ENCODE measurements at places on chromosomes 2 and 18. TPM values are rescaled to one million over a fixed set of nuclear protein-coding genes. Genes with fewer than 3 reads are reported as not detected.

The SPC25 gene
- 0.49 TPM for total RNA-seq

The HRH4 gene
- not detected for total RNA-seq

The ZNF514 gene
- 14.0 TPM for total RNA-seq

The CCDC150 gene
- total RNA-seq, result 4.5 TPM

The VWA3B gene
- total RNA-seq, result not detected

The COL4A4 gene
- under 0.01 TPM for total RNA-seq

The TMEM169 gene
- 1.8 TPM for total RNA-seq

The GKN1 gene
- not detected for total RNA-seq

The PJVK gene
- 1.7 TPM for total RNA-seq

The NMUR1 gene
- under 0.01 TPM for total RNA-seq

The ACTG2 gene
- 7.2 TPM for total RNA-seq

The FAM161A gene
- 1.6 TPM for total RNA-seq

The PCARE gene
- not detected for total RNA-seq

The IMP4 gene
- 67.7 TPM for total RNA-seq

The TSHZ1 gene
- 9.6 TPM for total RNA-seq

The SOX11 gene
- total RNA-seq, result 0.32 TPM

The OSR1 gene
- 95.0 TPM for total RNA-seq

The SLC23A3 gene
- total RNA-seq, result 1.5 TPM

The CD28 gene
- not detected for total RNA-seq

The ANO7 gene
- total RNA-seq, result 0.12 TPM

The DAW1 gene
- total RNA-seq, result not detected

The IL18R1 gene
- total RNA-seq, result 1.3 TPM

The CDK5R2 gene
- total RNA-seq, result under 0.01 TPM

The MAP2 gene
- 23.2 TPM for total RNA-seq

The SERPINB12 gene
- 0.32 TPM for total RNA-seq

The RAB6C gene
- total RNA-seq, result not detected

The LIMS4 gene
- not detected for total RNA-seq

The GNAL gene
- total RNA-seq, result 1.3 TPM

The TUBB8B gene
- total RNA-seq, result not detected
